Activated CD4-positive, alpha-beta T cell treated with anti-CD3 and anti-CD28 coated beads for 4 hours (primary cell): ENCODE measurements at places on chromosomes 4 and X.

- DNase-seq, result no peak
These were observed 19.6 kb downstream of the MND1 start for GRCh38 chr4:153364061-153364460.

DNA sequence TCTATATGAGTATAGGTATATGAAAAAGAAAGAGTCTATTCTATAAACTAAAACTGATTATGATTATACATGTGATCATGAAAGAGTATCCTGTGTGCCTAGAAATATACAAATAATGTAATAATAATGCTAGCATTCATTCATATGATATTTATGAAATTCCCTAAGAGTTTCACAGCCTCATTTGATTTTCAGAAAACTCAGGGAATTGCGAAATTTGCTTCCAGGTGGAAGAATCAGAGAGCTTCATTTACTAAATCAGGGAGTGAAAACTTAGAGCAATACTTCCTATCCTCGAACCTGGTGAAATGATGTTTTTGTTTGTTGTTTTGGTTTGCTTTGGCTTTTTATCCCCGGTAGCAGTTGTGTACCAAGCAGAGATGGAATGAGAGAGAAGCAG is 1105.7 kb upstream of the SLIT2 start:
- no peak for DNase-seq

DNA sequence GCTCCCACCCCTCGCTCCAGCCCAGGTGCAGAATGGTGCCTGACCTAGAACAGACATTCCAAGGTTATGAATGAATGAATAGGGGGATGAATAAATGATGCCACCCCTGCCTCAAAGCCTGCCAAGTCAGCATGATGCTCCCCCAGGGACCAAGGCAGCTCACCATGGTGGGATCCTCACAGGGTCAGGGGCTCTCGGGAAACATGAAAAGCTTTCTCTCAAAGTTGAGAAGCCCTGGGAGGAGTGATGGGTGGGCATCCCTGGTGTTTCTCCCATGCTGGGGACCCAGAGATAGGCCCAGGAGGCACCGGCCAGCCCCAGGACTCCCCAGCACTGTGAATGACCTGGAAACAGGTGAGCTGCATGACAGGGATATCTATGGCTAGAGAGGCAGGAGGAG is 58.9 kb downstream of the HTRA3 start:
- DNase-seq, result no peak

GRCh38 chr4:7348946-7349900 is 85.5 kb downstream of the PSAPL1 start:
- no peak for DNase-seq

- no peak for DNase-seq
These were observed 122.2 kb downstream of the ANXA5 start for GRCh38 chr4:121574618-121575017.

GRCh38 chrX:131306601-131307000 is 17.5 kb upstream of the IGSF1 start:
- DNase-seq, result no peak

GRCh38 chrX:35499071-35499862 is 298.9 kb upstream of the MAGEB16 start:
- DNase-seq, result no peak

GRCh38 chrX:14420841-14421240 is 108.5 kb upstream of the GLRA2 start:
- DNase-seq, result no peak

- no peak for DNase-seq
These were observed 106.5 kb upstream of the PAK3 start for GRCh38 chrX:110989447-110989846.

DNA sequence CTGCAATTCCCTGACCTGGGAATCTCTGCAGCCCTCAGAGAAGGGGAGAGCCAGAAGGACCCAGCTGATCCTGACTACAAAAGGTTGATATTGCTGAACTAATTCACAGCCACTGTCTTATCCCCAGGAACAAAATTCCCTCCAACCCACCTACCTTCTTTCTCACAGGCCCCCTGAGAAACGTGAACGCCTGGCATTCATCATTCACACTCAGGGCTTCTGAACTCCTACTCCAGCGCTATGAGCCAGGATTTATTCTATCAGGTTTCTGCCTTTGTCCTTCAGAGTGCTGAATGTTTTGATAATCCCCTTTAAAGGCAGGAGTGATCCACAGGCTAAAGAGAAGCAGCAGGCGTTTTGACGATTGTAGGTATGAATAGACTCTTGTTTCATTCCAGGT is 76.5 kb downstream of the KCNIP4 start:
- no peak for DNase-seq
